ENCODE measurements at places on chromosomes 1 and 21. TPM values are rescaled to one million over a fixed set of nuclear protein-coding genes. Genes with fewer than 3 reads are reported as not detected.

SAMD13 gene
- total RNA-seq, result 8.0 TPM

CYP4Z1 gene
- not detected for total RNA-seq

U2AF1 gene
- total RNA-seq, result 60.8 TPM

TMEM200B gene
- not detected for total RNA-seq

GRCh38 chr1:151720974-151721787 is at the start of gene RIIAD1:
Gene RIIAD1 (plus strand): TSS chr1:151721522. CDS start chr1:151721537, 15 bp downstream.
- peak; percentile 56 for DNase-seq

- DNase-seq, result no peak
Observed at GRCh38 chr1:228546541-228547463, 59.6 kb downstream of the RNF187 start.

DNA sequence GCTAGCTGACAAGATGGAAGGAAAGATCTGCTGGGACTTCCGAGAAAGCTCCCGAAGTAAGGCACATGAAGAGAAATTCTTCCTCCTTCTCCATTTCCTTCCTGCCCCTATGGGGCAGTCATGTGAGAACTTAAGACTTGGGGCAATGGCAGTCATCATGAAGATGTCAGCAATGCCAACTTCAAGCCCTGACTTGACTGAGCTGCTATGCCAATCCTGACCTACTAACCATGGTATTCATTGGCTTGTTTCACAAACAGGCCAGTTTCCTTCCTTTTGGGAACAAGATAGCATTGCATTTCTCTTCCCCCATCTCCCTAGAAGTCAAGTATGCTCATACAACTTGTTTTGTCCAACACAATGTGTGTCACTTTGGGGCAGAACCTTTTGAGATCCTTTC is 25.5 kb downstream of the GRIK1 start:
- no peak for DNase-seq

DNA sequence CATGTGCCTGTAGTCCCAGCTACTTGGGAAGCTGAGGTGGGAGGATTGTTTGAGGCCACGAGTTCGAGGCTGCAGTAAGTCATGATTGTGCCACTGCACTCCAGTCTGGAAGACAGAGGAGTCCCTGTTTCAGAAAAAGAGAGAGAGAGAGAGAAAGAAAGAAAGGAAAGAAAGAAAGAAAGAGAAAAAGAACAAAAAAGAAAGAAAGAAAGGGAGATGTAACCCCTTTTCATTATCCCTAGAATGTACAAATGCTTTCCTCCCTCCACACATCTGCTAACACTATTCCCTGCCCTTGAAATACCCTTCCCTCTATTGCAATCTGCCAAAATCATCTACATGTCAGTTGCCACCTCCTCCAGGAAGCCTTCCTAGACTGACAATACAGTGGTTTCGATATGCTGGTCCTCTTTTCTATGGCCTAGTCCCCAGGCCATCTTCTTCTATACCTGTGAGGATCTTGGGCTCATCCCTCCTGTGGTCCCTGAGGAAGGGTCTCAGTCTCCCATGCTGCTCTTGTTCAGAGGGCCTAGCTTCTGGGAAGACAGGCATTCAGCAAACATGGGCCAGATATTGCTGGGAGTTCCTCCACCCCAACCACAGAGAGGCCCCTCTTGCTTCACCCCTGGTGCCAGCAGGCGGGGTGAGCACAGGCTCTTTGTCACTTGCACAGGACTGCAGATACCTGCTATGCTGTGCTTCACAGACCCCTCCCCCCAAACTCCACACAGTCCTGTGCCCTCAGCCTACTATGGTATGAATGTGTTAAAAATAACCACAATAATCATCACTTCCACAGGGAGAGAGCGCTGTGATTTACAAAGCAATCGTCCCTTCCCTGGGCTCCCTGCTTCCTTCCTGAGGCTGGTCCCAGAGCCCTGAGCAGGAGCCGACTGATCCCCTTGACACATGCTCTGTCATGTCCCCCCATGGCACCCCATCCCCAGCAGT is 14.1 kb downstream of the ADGRB2 start:
- no peak for DNase-seq

DNA sequence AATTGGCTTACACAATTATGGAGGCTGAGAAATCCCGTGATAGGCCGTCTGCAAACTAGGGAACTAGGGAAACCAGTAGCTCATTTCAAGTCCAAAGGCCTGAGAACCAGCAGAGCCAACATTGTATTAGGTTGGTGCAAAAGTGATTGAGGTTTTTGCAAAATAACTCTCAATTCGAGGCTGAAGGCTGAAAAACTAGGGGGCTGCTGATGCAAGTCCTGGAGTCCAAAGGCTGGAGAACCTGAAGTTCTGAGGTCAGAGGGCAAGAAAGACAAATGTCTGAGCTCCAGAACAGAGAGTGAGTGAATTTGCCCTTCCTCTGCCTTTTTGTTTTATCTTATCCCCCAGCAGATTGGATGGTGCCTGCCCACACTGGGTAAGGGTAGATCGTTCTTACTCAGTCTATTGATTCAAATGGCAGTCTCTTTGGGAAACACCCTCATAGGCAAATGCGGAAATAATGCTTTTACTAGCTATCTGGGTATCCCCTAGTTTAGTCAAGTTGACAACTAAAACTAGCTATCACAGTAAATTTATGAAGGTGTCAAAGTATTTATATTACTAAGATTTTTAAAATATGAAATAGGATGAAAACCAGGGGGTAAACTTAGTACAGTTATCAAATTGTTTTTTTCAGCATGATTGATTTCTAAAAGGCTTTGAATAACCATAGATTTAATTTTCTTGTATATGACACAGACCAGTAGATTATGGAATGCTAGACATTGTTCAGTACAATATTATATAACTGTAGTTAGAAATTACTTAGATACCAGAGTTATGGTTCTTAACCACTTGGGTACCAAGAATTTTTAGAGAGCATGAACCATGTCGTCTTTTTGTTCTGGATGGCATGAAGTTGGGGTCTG is 15.4 kb downstream of the RABGAP1L start:
- DNase-seq, result no peak

DNA sequence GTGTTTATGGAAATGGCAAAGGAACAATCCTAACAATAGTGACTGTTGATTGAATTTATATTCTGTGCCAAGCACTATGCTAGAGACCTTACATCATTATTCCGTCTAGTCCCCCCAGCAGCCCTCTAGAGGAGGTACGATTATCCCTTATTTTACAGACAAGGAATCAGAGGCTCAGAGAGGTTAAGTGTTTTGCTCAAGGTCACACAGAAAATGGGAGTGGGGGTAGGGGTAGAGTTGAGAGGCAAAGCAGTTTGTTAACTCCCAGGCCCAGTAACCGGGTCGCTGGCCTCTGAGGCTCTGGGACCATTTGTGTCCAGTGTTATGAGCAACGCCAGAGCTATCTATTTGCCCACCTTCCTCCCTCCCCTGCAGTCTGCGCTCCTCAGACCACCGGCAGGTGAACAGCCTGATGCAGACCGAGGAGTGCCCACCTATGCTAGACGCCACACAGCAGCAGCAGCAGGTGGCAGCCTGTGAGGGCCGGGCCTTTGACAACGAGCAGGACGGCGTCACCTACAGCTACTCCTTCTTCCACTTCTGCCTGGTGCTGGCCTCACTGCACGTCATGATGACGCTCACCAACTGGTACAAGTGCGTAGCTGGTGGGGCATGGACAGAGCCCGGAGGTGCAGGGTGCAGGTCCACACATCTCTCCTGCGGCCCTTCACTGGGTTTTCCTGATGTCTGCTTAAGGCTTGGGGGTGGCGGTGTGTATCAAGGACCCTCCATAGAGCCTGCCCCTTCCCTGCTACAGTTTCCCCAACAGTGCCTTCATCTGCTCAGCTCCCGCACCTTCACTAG is 19.8 kb downstream of the SERINC2 start:
- DNase-seq, result no peak

- DNase-seq, result no peak
Observed at GRCh38 chr1:39450956-39451606, 40.4 kb upstream of the BMP8A start.

GRCh38 chr1:39960431-39960958 is 5.5 kb downstream of the MFSD2A start:
- DNase-seq, result peak; percentile 87

- no peak for DNase-seq
Observed at GRCh38 chr1:41394369-41394744, 33.1 kb downstream of the FOXO6 start.

DNA sequence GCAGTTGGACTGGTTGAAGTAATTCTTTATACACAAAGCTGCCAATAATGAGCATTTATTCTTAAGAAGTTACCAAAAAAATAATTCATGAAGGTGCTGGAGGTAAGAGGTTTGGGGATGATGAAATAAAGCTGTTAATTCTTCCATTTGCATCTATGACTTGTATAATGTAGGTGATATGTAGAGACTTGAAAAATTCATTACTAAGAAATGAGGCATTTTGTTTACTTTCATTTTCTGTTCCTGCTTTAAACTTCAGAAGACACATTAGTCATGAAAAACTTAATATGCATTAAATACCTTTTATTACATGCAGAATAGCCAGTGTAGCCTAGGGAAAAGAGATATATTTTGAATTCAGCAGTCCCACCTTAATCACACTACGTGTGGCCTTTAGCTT is 214.2 kb downstream of the SLC44A5 start:
- no peak for DNase-seq

GRCh38 chr1:216926720-216927510 is 203.7 kb upstream of the ESRRG start:
- DNase-seq, result no peak

- DNase-seq, result no peak
Observed at GRCh38 chr1:233168384-233168783, 127.1 kb downstream of the PCNX2 start.

DNA sequence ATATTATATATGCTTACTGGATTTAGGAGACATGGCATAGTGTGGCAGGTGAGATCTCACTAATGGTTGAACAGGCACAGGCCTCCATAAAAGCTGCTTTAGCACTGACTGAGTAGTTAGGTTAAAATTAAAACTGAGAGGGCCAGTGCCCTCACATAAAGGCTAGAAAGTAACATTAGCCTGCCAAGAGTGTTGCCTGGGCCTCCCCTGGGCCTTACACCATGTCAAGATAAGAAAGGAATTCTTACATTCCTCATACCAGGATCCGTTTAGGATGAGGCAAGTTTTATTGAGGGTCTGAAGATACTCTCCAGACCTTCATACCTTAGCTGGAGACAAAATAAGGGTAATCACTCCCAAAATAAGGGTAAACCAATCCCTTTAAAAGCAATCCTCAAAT is 1011.8 kb downstream of the PLA2G4A start:
- no peak for DNase-seq

- DNase-seq, result no peak
Observed at GRCh38 chr1:208909011-208909984, 665.1 kb upstream of the PLXNA2 start.

All from OCI-LY7 (cell line).